ENCODE measurements at places on chromosomes 5 and 9.

GRCh38 chr5:140925806-140926442, at the start of gene PCDHAC1:
PCDHAC1 (plus strand) TSS chr5:140926299; CDS start chr5:140926893, 594 bp downstream.
- DNase-seq = no peak

- no peak for DNase-seq
These were observed 221.7 kb downstream of the ZNF608 start for GRCh38 chr5:124524552-124525232.

DNA sequence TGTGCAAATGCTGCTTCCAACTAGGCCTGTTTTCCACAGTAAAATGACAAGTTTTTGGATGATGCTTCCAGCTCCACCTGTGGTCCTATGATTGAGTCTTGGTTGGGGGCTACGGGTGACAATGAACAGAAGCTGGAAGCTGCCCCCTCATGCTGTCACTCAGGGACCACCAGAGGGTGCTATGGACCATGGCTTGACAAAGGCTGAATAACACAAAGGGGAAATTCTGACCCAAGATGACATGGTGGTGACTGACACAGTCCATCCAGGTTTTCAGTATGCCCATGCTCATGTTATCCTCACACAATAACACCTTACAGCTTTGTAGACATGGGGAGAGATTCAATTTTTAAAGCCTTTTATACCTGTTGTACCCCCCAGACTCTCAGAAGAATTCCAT, 23.9 kb upstream of the SAP30L start:
- no peak for DNase-seq

DNA sequence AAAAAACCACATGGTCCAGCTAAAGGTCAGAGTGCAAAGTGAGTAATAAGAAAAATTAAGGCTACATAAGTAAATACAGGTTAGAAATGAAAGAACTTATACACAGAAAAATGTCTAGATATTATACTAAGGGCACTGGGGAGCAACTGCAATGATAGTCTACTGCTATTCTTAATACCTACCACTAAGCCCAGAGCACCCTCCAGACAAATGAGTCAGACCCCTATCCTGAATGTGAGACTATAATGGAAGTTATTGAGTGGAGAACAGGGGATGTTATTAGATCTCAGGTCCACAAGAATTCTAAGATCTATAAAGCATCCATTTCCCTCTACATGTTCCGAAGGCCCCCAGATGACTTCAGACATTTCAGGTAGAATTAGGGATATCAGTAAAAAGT, 438.3 kb downstream of the PRELID2 start:
- DNase-seq = no peak

DNA sequence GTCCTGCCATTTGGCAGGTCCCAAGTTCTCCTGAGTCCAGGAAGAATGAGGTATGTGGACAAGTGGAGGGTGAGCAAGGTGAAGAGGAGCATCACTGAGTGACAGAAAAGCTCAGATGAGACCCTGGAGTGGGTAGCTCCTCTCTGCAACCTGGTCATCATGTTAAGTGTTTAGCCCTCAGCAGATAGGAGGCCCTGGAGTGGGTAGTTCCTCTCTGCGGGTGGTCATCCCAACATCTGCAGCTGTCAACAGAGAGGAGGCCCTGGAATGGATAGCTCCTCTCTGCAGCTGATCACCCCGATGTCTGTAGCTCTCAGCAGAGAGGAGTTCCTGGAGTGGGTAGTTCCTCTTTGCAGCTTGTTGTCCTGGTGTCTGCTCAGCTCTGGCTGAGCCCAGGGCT, 48.4 kb downstream of the NDUFAF2 start:
- DNase-seq = no peak

- no peak for DNase-seq
These were observed 52.1 kb upstream of the CCNG1 start for GRCh38 chr5:163385271-163385670.

GRCh38 chr9:128213746-128214497, 10.7 kb downstream of the DNM1 start:
- DNase-seq = no peak

DNA sequence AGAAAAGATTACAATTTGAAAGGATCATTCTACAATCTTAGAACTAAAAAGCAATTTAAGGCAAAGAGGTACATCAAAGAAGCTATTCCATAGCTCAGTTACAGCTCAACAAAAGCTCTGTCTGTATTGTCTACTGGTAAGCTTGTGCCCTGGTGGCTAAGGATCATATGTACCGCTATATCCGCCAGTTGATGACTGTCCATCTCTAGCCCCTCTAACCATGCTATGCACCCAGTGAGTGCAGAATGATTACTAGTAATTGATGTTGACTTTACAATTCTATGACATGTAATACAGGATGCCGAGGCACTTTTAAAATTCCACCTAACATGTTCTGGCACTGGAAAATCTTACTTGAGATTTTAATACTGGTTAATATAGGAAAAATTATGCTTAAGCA, 13.1 kb downstream of the LOX start:
- no peak for DNase-seq

GRCh38 chr5:132273631-132274030, 16.1 kb downstream of the PDLIM4 start:
- no peak for DNase-seq

GRCh38 chr9:112166176-112167140, 8.6 kb downstream of the SUSD1 start:
- no peak for DNase-seq

GRCh38 chr5:134043793-134044792, 39.3 kb upstream of the VDAC1 start:
- DNase-seq = no peak

DNA sequence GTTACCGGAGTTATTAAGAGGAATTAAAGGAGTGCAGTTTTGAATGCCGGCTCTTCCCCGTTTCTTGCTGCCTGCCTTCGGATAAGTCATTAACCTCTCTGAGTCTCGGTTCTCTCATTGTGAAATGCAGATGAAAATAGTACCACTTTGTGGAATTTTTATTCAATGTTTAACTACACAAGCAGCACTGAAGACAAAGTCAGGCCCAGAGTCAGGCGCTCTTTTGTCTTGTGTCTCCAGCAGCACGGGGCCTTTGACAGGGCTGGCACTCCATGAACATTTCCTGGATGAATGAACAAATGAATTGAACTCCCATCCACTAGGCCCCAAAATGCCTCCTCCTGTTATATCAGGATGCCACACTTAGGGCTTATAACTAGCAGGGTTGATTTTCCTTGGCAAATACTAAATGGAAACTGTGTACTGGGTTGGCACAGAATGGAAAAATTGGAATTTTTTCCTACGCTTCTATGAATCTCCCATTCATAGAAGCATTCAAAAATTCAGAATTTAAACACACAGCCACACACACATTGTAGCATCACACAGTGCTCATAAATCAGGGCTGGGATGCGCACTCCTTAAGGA, 332.8 kb downstream of the MLLT3 start:
- no peak for DNase-seq

DNA sequence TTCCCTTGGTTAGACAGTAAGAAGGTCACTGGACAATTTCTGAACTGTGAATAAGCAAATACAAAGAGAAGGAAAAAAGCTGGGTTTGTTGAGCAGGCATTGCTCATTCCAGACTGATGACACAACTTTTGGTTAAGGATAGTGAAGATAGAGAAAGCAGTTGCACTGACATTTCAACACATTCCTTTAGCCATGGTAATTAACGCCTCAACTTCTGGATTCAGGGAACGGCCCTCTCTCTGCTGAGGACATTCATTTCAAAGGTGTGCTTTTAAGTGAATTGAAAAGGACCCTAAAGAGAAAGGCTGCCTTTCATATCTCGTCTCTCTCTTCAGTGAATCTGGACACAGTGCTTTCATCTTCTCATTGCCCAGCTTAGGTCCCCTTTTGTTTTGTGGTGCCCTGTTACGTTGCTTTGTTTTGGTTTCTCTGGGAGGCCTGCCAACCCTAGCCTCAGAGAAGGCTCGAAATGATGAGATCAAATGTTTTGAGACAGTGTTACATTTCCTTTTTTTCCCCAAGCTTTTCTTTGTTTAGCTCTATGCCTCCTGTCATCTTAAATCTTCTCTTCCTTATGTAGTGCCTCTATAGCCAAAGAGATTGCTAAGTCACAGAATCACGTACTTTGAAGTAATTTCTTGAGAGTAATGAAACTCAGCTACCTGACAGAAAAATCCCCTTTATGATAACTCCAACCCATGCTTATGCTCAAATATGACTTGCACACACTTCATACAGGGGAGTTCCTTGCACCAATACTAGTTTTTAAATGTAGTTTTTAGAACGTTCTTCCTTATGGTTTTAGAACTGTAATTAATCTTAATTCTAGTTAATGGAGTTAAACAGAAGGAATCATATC, 94.4 kb upstream of the IFNE start:
- DNase-seq = no peak

DNA sequence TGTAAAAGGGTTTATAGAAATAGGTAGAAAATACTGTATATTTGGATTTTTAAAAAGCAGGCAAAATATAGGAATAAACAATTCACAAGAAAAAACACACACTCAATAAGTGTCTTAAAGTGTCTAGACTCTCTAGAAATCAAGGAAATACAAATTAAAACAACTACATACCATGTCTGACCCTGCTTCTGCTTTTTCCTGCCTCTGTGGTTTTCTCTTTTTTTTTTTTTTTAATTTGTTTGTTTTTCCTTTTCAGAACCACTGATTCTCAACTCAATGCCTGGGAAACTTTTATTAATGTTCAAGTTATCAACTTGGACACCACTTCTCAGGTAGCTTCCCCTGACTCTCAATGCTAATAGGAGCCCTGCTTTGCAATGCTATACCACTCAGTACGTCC, 25.5 kb upstream of the TAS2R1 start:
- DNase-seq = no peak

GRCh38 chr5:151030379-151030778, 10.0 kb downstream of the GPX3 start:
- no peak for DNase-seq

DNA sequence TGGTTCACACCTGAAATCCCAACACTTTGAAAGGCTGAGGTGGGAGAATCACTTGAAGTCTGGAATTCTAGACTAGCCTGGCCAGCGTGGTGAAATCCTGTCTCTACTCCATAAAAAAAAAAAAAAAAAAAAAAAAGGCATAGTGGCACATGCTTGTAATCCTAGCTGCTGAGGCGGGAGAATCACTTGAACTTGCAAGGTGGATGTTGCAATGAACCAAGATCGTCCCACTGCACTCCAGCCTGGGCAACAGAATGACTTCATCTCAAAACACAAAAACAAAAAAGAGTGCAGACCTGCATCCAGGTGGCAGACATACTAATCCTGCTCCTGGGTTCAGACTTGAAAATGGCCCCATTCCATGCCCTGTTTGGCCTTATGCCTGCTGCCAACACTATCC, 21.8 kb upstream of the ADAMTS19 start:
- DNase-seq = no peak

GRCh38 chr9:124222918-124223720, 34.6 kb upstream of the NEK6 start:
- no peak for DNase-seq

- DNase-seq = no peak
These were observed 610.9 kb downstream of the RAB3C start for GRCh38 chr5:59193616-59194319.

GRCh38 chr5:38650540-38650939, 94.1 kb upstream of the LIFR start:
- no peak for DNase-seq

DNA sequence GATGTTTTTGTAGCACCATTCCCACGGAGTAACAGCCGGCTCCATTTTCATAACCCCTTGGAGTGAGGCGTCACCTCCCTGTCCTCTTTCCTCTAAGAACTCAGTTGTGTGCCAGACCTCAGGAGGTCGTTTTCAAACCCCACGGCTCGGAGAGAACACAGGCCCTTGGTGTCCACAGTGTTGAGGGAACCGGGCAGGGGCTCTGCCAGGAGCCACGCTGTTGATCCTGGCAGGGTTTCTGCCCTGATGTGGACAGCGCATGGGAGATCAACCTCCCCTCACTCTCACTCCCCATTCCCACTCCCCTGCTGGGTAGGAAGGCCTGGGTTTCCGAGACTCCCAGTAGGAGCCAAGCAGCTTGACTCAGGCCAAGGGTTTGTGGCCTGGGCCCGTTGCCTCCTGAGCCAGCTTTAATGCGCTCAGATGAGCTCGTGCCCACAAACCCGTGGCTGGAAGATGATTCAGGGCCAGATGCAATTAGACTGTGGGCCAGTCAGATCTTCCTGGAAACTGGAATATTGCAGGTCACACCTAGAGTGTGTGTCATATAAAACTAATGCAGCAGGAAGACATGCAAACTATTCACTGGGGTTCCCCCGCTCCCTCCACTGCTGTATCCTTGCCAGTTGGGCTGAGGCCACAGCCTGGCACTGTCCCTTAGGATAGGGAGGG, 133.4 kb downstream of the SLC12A2 start:
- DNase-seq = no peak

DNA sequence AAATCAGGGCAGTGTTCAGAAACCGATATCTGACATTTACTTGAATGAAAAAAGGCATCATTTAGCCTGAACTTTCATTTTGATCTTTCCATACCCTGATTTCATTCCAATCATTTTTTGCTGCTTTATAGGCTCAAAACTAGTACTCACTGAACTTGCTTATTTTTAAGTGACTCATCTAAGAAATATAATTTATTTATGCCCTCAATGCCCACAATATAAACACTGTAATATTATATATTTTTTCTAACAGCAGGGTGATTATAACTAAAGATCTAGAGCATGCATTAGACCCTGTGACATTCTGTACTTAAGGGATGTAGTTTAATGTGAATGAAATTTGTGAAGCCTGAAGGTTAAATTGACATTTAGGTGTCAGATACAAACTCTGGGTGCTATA, 446.1 kb upstream of the CDH10 start:
- DNase-seq = no peak

DNA sequence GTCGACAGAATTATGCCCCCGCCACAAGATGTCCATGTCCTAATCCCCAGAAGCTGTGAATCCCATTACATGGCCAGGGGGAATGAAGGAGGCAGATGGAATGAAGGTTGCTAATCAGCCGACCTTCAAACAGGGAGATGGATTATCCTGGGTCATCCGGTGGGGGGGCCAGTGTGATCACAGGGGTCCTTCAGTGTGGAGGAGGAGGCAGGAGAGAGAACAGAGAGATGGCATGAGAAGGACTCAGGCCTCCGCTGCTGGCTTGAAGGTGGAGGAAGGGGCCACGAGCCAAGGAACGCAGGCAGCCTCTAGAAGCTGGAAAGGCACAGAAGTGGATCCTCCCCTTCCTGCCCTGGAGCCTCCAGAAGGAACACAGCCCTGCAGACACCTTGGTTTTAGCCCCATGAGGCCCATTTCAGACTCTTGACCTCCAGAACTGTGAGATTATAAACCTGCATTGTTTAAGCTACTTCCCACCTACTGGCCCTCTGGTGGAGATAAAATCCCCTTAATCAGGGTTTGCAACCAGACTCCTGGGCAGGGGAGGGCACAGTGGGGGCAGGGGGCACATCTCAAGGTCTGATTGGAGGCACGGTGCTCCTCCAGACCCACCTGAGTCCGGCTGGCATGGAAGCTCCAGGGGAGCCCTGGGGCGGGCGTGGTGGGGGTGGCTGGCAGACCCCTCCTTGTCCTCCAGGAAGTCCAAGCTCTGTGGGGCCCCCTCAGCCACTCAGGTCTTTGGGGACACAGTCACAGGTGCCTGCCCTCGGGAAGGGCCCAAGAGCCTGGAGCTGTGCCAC, 13.8 kb downstream of the PTGES2 start:
- DNase-seq = no peak

DNA sequence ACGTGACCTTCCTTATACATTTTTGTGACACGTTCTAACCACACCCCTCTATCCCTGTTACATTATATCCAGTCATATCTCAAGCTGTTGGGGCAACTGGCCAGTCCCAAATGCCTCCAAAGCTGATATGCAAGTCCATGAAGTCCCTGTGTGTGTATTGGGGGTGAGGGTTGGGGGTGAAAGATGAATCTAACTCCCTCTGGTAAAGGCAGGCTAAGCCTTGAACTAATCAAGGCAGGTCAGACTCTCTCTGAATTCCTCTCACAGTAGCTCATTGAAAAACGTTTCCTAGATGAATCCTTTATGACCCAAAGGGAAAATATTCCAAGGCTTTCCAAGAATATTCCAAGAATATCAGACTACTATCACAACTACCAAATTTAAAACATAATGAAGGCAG, 174.4 kb downstream of the MUSK start:
- no peak for DNase-seq

All from activated naive CD8-positive, alpha-beta T cell treated with anti-CD3 and anti-CD28 coated beads, Interleukin-2, amount 50 U/mL, for 16 hours (primary cell).